ENCODE measurements at places on chromosomes 1 and 21. TPM values are rescaled to one million over a fixed set of nuclear protein-coding genes. Genes with fewer than 3 reads are reported as not detected.
A peak's percentile ranks its signal among the peaks of the same experiment; 100 is the strongest.

NMNAT2 gene
- total RNA-seq: not detected

SPATA6 gene
- total RNA-seq: 1.7 TPM

GRCh38 chr1:114618606-114619005 lies 37.2 kb upstream of the BCAS2 start:
- no peaks in the 10 kb centered on the region for H3K4me1 ChIP-seq
- no peak overlapping the region for H3K4me3 ChIP-seq
- peaks cover 3% of the 10 kb centered on the region for H3K27me3 ChIP-seq
- H3K27ac ChIP-seq: no peak overlapping the region

DNA sequence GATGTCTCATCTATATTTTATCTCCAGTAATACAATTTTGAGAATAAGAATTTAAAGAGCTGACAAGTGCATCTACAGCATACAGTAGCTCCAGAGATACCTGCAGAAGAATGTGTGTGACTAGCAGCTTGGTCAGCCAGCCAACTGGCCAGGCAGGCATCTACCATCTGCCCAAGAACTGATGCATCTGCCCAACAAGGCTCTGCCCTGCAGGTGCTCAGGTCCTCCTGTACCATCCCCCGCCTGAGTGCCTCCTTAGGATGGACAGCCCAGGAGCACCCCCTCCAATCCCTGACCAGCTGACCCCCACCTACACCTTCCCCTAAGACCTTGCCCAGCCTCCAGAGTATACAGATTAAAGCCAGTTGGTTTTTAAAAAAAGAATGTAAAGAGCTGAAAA lies 30.3 kb downstream of the TMEM69 start:
- no peak for DNase-seq
- H3K27ac ChIP-seq: no peak overlapping the region
- peaks cover 6% of the 10 kb centered on the region for H3K36me3 ChIP-seq
- no peaks in the 10 kb centered on the region for H3K4me1 ChIP-seq

CFAP107 gene
- not detected for total RNA-seq

DNA sequence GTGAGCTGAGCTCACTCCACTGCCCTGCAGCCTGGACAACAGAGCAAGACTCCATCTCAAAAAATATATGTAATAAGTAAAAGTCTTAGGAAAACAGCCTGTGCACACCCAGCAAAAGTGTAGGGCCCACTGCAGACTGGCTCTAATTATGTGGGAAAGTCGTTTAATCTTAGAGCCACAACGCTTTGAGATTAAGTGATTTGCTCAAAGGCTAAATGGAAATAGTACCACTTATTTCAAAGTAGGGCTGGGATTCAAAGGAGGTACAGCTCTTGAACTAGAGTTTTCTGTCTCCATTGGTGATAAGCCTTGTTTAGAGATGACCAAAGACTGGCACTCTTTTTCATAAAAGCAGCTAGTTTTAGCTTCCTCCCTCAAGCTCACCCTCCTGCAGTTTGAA lies 2.2 kb downstream of the TACSTD2 start:
- H3K36me3 ChIP-seq: no peaks in the 10 kb centered on the region
- peaks cover 31% of the 10 kb centered on the region for H3K4me1 ChIP-seq
- peak overlapping the region; percentile 69 for H3K4me3 ChIP-seq
- peaks cover 64% of the 10 kb centered on the region for H3K27me3 ChIP-seq
- no peak for DNase-seq

GRCh38 chr1:119743776-119744597 lies 24.7 kb downstream of the HMGCS2 start:
- peaks cover 22% of the 10 kb centered on the region for H3K4me1 ChIP-seq
- H3K27me3 ChIP-seq: no peaks in the 10 kb centered on the region
- no peak overlapping the region for H3K4me3 ChIP-seq
- peaks cover 30% of the 10 kb centered on the region for H3K36me3 ChIP-seq

- DNase-seq: no peak
- H3K27ac ChIP-seq: no peak overlapping the region
Measured at GRCh38 chr1:58763214-58763613, 20.6 kb downstream of the JUN start.

DNA sequence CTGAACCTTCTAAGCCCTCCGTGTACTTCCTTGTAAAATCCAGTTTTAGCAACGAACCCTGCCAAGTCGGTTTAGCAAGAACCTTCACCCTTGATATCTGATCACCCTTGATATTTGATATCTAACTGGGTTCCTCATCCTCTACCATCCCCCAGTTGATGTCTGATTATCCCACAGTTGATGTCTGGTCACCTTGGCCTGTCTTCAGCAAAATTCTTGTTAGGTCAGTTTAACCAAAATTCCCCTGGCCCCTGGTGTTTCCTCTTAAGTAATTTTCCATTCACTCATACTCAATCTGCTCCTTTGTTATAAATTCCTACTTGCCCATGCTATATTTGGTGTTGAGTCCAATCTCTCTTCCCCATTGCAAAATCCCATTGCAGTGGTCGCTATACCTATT lies 114.5 kb upstream of the ZNHIT6 start:
- H3K27ac ChIP-seq: no peak overlapping the region
- no peak for DNase-seq

All from activated CD8-positive, alpha-beta T cell treated with anti-CD3 and anti-CD28 coated beads for 36 hours (primary cell).